ENCODE measurements at places on chromosomes 2 and 18.

- DNase-seq = no peak
Measured at GRCh38 chr2:226799976-226800940, 638 bp upstream of the IRS1 start.

DNA sequence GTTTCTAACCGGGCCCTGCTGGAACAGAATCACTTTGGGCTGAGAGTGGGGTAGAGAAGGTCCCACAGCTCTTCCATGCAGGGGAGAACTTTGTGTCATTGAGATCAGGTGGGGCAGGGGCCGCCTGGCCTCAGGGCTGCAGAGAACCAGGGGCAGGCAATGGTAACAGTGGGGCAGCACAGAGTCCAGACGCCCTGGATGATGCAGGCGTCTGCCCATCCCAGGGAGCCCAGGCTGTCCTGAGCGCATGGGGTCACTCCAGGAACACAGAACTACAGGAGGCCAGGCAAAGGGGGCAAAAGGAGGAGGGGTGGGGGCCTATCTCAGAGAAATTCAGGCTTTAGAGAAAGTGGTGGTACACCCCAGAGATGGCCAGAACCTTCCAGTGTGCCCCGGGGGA is 121.3 kb downstream of the NDUFA10 start:
- no peak for DNase-seq

DNA sequence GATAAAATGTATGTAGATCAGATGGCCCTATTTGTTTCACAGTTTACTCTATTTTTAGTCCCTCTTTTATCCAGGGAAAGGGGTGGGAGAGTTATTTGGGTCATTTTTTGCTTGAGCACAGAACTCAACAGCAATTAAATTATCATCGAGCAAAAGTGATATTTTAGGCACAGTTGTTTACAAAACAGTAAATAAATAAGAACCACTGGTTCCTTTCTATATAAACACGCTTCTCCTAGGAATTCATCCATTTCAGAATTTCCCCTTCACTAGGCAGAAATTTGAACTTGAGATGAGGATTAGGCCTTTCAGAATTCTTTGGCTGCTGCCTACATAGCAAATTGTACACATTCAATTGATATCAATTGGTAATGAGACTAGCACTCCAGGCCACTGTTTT is 812.4 kb downstream of the CNTNAP5 start:
- DNase-seq = no peak

DNA sequence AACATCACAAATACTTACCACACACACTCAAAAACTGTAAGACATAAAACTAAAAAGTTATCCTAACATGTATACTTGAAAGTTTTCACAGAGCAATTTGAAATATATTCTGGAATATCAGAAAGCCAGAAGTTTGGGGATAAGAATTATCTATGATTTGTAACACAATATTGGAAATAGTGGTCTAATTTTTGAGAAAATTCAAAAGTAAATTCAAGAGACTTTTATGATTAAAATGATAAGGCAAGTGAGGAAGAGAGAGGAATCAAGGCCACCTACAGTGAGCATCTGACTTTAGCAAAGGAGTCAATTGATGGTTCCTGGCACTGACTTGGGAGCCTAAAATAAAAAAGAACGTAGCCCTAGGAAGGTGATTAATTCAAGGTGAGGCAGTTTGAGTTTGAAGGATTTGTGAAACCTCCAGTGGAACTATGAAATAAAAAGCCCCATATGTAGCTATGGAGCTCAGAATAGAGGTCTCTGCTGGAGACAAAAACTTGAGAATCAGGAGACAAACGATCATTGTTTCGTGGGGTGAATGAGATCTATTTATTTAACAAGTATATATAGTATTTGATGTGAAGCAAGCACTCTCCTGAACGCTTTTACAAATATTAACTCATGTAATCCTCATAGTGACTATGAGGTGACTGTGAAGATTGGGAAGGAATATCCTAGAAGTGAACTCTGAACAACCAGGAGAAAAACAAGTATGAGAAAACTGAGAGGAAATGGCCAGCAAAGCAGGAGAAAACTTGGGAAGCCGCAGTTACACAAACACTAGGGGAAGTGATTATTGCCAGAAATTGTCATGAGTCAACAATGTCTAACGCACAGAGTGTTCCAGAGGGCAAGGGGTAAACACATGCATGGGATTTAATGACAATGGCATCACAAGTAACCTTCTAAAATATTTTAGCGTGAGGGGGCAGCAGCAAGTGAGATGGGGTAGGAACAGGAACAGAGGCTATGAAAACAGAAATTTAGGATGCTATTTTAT is 12.8 kb downstream of the TFPI start:
- DNase-seq = no peak

- no peak for DNase-seq
Measured at GRCh38 chr2:25567406-25567805, 106.0 kb downstream of the DTNB start.

GRCh38 chr2:121242175-121242875 is 42.7 kb downstream of the TFCP2L1 start:
- DNase-seq = no peak

DNA sequence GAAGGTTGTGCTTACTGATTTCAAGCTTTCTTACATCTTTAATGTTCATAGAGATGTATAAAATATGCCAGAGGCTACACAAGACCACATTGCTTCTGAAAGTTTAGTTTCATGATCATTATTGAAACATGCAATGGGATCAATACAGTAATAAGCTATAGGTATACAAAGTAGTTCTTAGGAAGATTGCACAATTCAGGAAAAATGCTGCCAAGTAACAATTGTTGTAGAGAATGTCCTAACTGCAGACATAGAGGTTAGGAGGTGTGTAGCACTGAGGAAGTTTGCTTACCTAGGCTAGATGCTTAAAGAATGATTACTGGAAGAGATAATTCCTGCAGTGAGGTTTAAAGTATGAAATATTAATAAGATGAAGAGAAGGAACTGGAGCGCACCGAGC is 259.5 kb upstream of the CYRIA start:
- no peak for DNase-seq

DNA sequence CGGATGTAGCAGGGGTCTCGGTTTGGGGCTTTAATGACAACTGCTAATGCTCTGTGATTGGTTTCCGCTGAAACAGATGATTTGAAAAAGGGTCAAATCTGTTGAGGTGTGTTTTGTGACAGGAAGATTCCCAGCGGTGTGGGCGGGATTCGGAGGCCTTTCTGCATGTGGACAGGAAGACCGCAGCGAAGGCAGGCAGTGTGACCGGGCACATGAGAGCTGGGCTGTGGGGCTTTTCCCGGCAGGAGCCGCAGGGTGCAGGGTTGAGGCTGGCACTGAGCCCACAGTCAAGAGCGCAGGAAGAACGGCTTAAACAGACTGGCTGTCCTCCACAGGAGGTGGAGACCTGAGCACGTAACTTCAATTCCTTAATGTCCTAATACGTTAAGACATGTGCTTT is 180.0 kb upstream of the TPO start:
- no peak for DNase-seq

DNA sequence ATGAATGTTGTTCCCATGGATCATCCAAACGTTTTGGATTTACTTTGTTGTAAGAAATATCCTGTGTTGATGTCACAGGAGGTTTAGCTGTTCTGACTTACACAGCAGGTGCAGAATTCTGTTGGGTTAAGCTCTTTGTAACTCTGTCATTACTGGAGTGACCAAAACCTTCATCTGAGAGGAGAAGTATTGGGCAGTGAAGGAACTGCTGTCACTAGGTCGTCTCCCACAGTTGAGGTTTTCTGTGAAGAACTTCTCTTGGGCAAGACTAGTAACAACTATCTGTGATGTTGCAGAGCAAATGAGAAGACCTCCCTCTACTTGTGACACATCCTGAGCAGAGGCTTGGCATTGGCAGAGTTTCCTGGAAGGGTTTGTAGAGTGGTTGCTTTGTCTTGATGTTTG is 2.9 kb downstream of the SPTBN1 start:
- DNase-seq = no peak

DNA sequence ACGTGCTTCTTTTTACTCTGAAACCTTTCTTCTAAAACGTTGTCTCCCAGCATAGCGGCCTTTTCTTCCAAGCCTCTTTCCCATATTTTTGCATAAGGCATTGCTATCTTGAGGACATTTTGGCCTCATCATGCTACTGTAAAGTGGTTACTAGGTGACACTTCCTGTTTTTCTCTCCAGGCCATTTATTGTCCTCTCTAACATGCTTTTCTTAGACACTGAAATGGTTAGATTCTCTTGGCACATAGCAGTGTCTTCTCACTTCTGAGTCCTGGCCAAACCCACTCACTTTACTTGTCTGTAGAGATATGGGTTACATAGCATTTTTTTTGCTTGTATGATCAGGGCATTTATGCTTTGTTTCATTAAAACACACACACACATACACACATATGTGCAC is 50.1 kb upstream of the KCNH7 start:
- no peak for DNase-seq

GRCh38 chr2:217784996-217785543 is 217.7 kb downstream of the TNS1 start:
- no peak for DNase-seq

- no peak for DNase-seq
Measured at GRCh38 chr18:58787536-58788149, 77.0 kb upstream of the ZNF532 start.

DNA sequence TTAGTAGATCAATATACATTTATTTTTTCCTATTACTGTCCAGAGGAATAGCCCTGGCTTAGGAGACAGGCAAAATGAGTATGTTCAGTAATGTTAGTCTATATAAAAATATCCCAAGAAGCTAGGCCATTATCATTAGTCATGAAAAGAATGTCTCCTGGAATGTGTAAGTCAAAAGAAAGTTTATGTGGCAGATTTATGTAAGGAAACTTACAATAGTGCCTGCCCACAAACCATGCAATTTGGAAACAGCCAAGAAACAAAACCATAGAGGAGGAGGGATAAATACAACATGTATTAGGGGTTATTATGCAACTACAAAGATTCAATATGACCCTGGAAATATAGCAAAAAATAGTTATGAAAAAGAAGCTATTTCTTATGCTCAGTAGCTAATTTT is 96.3 kb downstream of the NOL4 start:
- DNase-seq = no peak

GRCh38 chr2:134536296-134536695 is 182.5 kb downstream of the TMEM163 start:
- no peak for DNase-seq

GRCh38 chr2:36185624-36186023 is 170.0 kb upstream of the CRIM1 start:
- no peak for DNase-seq

DNA sequence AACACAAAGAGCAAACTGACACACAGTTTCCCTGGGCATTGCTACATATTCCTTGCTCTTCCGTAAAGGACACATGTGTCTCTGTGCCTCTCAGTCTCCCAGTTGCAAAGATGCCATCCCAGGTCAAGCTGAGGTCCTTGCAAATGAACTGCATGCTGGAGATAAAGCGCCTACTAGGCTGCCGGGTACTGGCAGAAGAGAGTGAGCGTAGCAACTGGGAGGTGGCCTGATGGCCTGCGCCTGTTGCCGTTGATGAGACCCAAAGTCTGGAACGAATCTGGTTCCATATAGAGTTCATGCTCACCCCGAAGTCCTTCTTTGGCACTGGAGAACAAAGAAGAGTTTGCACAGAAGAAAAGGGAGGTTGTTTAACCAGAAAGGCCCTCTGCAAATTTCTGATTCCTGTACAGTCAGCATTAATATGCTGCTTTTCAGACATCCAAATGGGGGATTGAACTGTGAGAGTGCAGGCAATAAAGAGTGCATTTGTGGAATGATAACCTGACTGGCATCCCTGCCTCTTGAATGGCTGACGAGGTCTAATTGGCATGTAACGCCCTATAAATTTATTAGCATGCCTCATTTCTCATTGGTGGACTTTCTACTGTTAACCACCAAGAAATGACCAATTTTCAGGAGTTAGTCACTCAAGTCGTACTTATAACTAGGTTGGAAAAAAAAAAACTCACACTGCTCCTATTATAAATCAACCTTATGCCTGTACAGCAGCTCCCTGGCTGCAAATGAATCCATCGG is 78.7 kb downstream of the GBX2 start:
- no peak for DNase-seq

DNA sequence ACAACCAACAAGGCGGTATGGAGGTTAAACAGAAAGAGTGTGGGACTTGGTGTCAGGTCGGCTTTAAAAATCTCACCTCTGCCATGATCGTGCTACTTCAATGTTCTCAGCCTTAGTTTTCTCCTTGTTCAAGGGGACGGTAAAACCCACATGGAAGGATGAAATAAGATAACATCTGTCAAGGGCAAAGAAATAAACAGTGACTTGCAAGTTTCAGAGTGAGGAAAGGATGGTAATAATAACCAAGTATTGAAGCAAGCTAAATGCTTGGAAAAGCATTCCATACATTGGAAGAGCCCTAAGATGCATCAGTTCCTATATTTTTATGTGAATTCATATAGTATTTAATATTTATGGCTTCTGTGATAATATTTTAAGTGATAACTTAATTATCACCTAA is 29.8 kb upstream of the LMAN1 start:
- no peak for DNase-seq

DNA sequence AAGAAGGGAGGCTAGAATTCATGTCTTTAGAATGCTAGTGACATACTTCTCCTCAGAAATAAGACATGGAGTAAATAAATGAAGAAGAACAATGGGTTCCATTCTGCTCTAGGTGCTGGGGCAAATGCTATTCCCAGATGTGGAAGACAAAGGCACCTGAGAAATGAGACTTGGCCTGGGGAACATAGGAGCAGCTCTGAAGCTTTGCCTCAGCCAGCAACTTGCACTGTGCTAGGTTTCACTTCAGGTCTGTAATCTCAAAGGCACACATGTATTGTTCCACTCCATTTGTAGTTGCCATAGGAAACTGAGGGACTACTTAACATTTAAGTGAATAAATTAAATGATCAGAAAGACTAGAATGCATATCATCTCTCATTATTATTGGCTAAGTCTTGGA is 538.9 kb upstream of the REG3G start:
- no peak for DNase-seq

DNA sequence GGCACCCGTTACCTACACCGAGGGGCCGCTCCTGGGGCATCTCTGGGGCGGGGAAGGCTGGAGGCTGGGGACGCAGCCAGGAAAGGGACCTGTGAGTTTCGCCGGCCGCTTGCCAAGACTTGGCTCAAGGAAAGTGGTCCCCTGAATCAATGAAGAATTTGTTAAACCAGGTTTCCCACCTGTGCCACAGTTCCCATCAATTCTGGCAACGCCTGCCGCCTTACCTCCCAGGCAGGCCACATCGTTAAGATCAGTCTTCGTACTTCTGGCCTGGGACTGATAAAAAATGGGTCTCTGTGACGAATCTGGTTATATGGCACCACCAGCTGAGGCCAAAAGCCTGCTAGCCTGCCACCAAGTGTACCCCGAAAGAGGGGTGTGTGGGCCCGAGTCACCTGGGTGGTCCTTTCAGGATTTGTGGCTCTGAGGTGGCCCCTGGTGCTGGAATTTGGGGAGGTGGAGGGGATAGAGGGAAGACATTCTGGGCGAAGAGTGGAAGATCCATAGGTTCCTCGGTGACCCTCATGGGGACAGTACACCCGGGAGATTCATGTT is 789 bp upstream of the TGFA start:
- DNase-seq = no peak

DNA sequence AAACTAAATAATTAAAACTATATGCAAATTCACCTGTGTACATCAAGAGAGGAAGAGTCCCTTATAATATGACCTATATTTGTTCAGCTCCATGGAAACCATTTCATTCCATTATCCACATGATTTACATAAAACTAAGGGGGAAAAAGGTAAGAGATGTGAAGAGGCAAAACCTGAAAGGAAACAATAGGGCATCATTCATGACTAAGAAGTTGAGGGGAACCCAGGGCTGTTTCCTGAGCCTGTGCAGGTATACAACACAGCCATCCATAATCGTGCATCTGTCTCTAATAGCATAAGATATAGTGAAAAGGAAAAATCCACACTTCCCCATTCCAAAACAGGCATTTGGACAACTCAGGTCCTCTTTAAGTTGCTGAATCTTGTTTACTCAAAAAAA is 151.3 kb downstream of the NR4A2 start:
- no peak for DNase-seq

- no peak for DNase-seq
Measured at GRCh38 chr2:119699016-119699606, 20.1 kb downstream of the TMEM177 start.

Data from activated naive CD4-positive, alpha-beta T cell (primary cell).